ENCODE measurements at places on chromosomes 1 and 21. TPM values are rescaled to one million over a fixed set of nuclear protein-coding genes. Genes with fewer than 3 reads are reported as not detected.
A peak's percentile ranks its signal among the peaks of the same experiment; 100 is the strongest.

DNA sequence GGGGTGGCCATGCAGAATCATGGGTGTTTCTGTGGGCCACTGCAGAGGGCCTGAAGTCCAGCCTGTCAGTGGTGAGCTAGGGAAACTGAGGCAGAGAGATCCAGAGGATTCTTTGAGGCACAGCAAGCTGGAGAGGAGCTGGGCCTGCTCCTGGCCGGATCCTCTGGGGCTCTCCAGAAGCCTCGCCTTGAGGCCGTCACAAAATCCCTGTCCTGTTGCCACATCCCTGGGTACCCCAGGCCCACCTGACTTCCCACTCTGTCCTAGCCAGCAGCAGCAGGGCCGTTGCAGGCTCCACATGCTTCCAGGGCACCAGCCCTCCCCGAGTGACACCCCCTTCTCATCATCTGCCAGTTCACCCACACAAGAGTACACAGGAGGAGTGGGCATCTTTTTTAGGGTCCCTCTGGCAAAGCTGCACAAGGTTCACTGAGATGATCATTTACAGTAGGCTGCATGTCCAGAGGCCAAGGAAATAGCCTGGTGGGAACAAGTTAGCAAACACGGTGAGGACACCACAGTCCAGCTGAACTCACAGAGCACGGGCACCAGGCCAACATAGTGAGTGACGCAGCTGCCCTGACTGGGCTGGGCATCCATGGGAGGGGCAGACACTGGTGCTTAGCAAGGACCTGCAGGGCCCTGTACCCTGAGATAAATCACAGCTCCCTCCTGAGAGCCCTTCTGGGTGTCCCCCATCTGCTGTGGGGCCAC is 25.1 kb upstream of the TSPEAR start:
- DNase-seq = no peak
- peaks cover 39% of the 10 kb centered on the region for H3K27me3 ChIP-seq
- no peak overlapping the region for H3K4me3 ChIP-seq
- no peak overlapping the region for H3K27ac ChIP-seq
- H3K4me1 ChIP-seq = no peaks in the 10 kb centered on the region

DNA sequence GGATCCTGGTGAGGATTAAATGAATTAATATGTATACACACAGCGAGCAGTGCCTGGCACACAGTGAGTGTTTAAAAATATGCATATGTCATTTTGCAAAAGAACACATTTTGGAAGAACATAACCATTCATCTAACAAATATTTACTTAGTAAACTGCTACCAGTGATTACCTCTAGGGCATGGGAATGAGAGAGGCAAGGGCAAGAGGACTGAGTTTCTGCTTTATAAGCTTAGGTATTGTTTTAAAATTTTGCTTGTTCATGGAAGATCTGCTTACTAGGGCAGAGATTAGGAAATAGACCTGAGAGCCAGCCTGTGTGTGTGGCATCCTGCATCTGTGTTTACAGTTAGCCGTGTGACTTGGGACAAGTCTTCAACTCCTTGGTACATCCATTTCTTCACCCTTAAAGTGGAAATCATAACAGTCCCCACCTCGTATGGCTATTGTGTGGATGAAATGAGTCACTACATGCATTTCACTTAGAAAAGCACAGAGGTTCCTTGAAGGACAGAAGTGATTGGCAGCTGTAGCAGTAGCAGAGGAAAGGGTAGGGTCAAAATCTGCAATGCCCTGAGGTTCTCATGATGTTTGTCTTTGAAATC is 198.5 kb upstream of the FMN2 start:
- H3K36me3 ChIP-seq = peaks cover 5% of the 10 kb centered on the region
- peaks cover 10% of the 10 kb centered on the region for H3K27me3 ChIP-seq
- peak; percentile 9 for DNase-seq
- H3K4me1 ChIP-seq = peaks cover 13% of the 10 kb centered on the region
- no peak overlapping the region for H3K4me3 ChIP-seq
- H3K27ac ChIP-seq = no peak overlapping the region

- no peak for DNase-seq
- H3K4me3 ChIP-seq = no peak overlapping the region
- H3K4me1 ChIP-seq = peaks cover 38% of the 10 kb centered on the region
- no peak overlapping the region for H3K27ac ChIP-seq
- no peaks in the 10 kb centered on the region for H3K36me3 ChIP-seq
- peaks cover 2% of the 10 kb centered on the region for H3K27me3 ChIP-seq
Observed at GRCh38 chr1:41776891-41777441, 141.8 kb downstream of the HIVEP3 start.

Gene BCL2L15
- total RNA-seq = not detected

- H3K27me3 ChIP-seq = no peaks in the 10 kb centered on the region
- DNase-seq = no peak
- H3K36me3 ChIP-seq = no peaks in the 10 kb centered on the region
Observed at GRCh38 chr1:217983051-217983375, 302.1 kb upstream of the RRP15 start.

DNA sequence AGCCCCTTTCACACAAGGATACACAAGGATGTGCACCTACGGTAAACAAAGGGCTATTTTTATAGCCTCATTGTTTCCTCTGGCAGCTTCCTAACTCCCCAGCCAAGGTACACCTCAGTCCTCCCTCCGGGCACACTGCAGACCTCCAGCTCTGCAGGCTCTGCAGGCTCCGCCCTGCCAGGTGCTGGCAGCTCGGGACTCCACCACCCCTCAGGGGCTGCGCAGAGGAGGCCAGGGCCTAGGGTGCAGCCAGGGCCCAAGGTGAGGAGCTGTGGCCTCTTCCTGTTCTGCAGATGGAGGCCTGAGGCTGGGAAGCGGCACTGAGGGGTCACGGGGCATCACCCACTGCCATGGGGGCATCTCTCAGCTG is 19.8 kb upstream of the CLSTN1 start:
- peaks cover 8% of the 10 kb centered on the region for H3K27me3 ChIP-seq
- H3K27ac ChIP-seq = no peak overlapping the region
- DNase-seq = no peak
- H3K4me3 ChIP-seq = no peak overlapping the region
- no peaks in the 10 kb centered on the region for H3K4me1 ChIP-seq

DNA sequence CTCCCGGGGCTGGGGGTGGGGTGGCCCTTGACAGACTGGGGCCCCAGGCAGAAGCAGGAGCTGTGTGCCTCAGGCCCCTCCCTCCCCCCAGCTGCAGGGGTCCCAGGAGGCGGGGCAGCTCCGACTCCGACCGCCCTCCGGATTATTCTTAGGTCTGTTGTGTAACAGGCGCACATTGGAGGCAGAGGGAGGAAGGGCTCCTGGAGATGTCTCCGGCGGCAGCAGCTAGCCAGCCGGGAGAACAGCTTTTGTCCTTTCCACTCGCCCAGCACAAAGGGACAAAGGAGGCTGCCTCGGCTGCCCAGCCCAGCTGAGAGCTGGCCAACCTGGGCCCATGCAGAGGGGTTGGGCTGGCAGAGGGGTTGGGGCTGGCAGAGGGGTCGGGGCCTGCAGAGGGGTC is 29.7 kb upstream of the PLCH2 start:
- H3K4me1 ChIP-seq = no peaks in the 10 kb centered on the region
- H3K36me3 ChIP-seq = no peaks in the 10 kb centered on the region
- no peak for DNase-seq
- H3K4me3 ChIP-seq = no peak overlapping the region

Gene PTPN7
- not detected for total RNA-seq

Gene SNRNP40
- total RNA-seq = 33.2 TPM

GRCh38 chr1:10457875-10458274 is 8.0 kb downstream of the CORT start:
- H3K4me3 ChIP-seq = no peak overlapping the region
- DNase-seq = no peak
- H3K36me3 ChIP-seq = peaks cover 16% of the 10 kb centered on the region
- no peak overlapping the region for H3K27ac ChIP-seq
- H3K27me3 ChIP-seq = peaks cover 2% of the 10 kb centered on the region

GRCh38 chr1:167916766-167917511 is 3.0 kb upstream of the ADCY10 start:
- DNase-seq = no peak
- peaks cover 12% of the 10 kb centered on the region for H3K36me3 ChIP-seq
- H3K4me3 ChIP-seq = no peak overlapping the region
- H3K27me3 ChIP-seq = no peaks in the 10 kb centered on the region
- H3K4me1 ChIP-seq = peaks cover 7% of the 10 kb centered on the region

DNA sequence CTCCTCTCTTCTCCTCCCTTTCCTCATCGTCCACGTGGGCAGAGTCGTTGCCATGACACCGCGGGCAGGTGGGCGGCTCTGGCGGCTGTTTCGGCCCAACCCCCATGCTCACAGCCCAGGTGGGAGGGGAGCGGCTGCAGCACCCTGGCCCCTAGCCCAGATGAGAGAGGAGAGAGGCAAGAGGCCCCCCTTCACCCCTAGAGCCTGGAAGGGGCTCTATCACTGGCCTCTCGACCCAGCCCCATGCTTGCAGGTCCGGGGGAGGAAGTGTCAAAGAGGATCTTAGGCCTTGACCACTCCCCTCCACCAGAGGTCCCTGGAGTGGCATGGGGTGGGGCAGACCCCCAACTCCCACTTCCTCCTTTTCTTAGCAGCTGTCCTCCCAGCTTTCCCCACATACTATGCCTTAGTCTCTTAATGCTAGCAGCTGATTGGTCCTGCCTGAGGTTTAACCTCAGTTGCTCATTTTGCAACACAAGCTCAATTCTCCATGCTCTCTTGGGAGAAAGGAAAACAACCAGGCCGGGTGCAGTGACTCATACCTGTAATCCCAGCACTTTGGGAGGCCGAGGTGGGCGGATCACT is 10.4 kb downstream of the DLGAP3 start:
- H3K4me3 ChIP-seq = no peak overlapping the region
- H3K27me3 ChIP-seq = peaks cover 10% of the 10 kb centered on the region
- no peak for DNase-seq
- no peaks in the 10 kb centered on the region for H3K36me3 ChIP-seq
- no peak overlapping the region for H3K27ac ChIP-seq

GRCh38 chr1:213622365-213623063 is 365.3 kb upstream of the PROX1 start:
- no peaks in the 10 kb centered on the region for H3K27me3 ChIP-seq
- DNase-seq = no peak
- no peaks in the 10 kb centered on the region for H3K4me1 ChIP-seq
- no peaks in the 10 kb centered on the region for H3K36me3 ChIP-seq
- H3K27ac ChIP-seq = no peak overlapping the region

Gene NFASC
- 10.5 TPM for total RNA-seq

Gene CA6
- total RNA-seq = not detected

Gene RAB7B
- 5.8 TPM for total RNA-seq

GRCh38 chr1:64909031-64909430 is 57.3 kb downstream of the JAK1 start:
- H3K4me1 ChIP-seq = peaks cover 59% of the 10 kb centered on the region
- peak overlapping the region; percentile 60 for H3K27ac ChIP-seq
- no peaks in the 10 kb centered on the region for H3K27me3 ChIP-seq
- DNase-seq = no peak
- H3K4me3 ChIP-seq = 0 out of 2 replicates have a peak overlapping the region, but pooled peaks have one; percentile 3

GRCh38 chr21:46122237-46122671 is 24.3 kb downstream of the COL6A2 start:
- peak overlapping the region; percentile 86 for H3K27ac ChIP-seq
- no peaks in the 10 kb centered on the region for H3K27me3 ChIP-seq
- H3K4me1 ChIP-seq = peaks cover 13% of the 10 kb centered on the region
- DNase-seq = peak; percentile 93

Gene RABIF
- 10.7 TPM for total RNA-seq

- peaks cover 58% of the 10 kb centered on the region for H3K4me1 ChIP-seq
- H3K27me3 ChIP-seq = peaks cover 9% of the 10 kb centered on the region
- DNase-seq = no peak
Observed at GRCh38 chr1:20481643-20482498, 4.1 kb downstream of the CAMK2N1 start.

Gene RHD
- 0.17 TPM for total RNA-seq

DNA sequence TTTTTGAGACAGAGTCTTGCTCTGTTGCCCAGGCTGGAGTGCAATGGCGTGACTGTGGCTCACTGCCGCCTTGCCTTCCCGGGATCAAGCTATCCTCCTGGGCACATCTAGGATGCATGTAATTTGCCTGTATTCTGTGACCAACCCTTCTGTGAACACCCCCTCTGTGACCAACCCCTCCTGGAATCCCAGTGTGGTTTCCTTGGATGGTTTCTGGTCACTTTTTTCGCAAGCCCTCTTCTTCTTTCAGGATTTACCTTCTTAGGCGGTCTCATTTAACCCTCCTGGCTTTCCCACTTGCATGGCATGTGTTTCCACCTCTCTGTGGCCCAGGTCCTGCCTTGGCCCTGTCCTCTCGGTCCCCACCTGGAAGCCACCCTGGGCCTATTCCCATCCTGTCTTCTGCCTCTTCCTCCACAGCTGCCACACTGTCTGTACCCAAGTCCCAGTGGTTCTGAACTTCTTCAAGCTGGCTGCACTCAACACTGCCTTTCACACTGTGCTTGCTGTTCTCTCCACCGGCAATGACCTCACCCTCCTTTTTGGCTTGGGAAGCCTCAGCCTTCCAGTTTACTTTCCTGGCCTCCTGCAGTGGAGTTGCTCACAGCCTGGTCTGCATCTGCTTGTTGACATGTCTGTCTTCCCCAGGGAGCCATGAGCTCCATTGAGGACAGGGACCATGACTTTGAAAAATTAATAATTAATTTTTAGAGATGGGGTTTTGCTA is 57.0 kb downstream of the DISC1 start:
- H3K27me3 ChIP-seq = no peaks in the 10 kb centered on the region
- peaks cover 23% of the 10 kb centered on the region for H3K4me1 ChIP-seq
- no peak overlapping the region for H3K4me3 ChIP-seq
- H3K36me3 ChIP-seq = peaks cover 7% of the 10 kb centered on the region
- no peak for DNase-seq
- H3K27ac ChIP-seq = no peak overlapping the region

GRCh38 chr1:24325587-24326449 is 6.7 kb downstream of the GRHL3 start:
- peaks cover 37% of the 10 kb centered on the region for H3K4me1 ChIP-seq
- H3K27me3 ChIP-seq = peaks cover 32% of the 10 kb centered on the region
- H3K36me3 ChIP-seq = no peaks in the 10 kb centered on the region
- no peak for DNase-seq
- H3K4me3 ChIP-seq = no peak overlapping the region

- H3K4me1 ChIP-seq = peaks cover 12% of the 10 kb centered on the region
- peak; percentile 37 for DNase-seq
Observed at GRCh38 chr1:50929376-50929958, 30.6 kb downstream of the FAF1 start.

DNA sequence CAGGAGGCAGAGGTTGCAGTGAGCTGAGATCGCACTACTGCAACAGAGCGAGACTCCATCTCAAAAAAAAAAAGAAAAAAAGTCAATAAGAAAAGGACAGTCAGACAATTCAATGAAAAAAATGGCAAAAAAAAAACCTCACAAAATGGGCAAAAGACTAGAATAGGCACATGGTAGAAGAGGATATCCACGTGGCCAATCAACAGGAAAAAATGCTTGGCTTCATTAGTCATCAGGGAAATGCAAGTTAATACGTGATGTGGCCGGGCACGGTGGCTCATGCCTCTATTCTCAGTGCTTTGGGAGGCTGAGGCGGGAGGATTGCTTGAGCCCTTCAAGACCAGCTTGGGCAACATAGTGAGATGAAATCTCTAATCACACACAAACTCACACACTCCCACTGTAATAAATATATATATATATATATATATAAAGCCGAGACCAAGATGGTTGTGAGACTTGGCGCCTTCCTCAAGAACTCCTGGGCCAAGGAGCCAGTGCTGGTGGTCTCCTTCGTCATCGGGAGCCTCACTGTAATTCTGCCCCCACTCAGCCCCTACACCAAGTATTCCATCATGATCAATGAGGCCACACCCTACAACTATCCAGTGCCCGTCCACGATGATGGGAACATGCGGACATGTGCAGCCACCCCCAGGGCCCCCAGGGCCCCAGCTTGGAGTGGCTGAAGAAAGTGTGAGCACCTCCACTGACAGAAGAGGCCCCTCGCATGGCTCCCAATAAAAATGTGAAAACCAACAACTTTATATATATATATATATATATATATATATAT is 22.9 kb upstream of the LEFTY2 start:
- no peak overlapping the region for H3K27ac ChIP-seq
- no peak overlapping the region for H3K4me3 ChIP-seq

- no peak overlapping the region for H3K27ac ChIP-seq
- H3K27me3 ChIP-seq = peaks cover 5% of the 10 kb centered on the region
- no peak for DNase-seq
- peaks cover 5% of the 10 kb centered on the region for H3K36me3 ChIP-seq
- H3K4me1 ChIP-seq = peaks cover 16% of the 10 kb centered on the region
Observed at GRCh38 chr1:239897458-239897857, 194.2 kb upstream of the FMN2 start.

Measured in HFFc6 (cell line).